ENCODE measurements at places on chromosomes 12 and 14. TPM values are rescaled to one million over a fixed set of nuclear protein-coding genes. Genes with fewer than 3 reads are reported as not detected.

DNA sequence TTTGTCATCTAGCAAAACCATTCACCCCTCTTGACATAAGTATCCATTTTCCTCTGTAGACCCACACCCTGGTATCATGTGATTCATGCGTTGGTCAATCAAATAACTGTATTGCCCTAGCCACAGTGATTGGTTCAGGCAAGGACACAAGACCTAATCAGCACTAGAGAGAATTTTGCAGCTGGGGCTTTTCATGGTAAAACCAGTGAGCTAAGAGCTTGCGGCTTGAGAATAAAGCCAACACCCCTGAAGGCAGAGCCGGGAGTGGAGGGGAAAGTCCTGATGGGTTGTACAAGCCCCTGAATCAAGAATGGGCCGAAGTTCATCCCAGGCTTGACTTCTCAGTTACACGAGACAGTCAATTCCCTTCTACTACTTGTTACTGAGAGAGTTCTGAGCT is 33.2 kb upstream of the LTBP2 start:
- DNase-seq, result no peak

- no peak for DNase-seq
These were observed 9.9 kb downstream of the SDS start for GRCh38 chr12:113393749-113394148.

DNA sequence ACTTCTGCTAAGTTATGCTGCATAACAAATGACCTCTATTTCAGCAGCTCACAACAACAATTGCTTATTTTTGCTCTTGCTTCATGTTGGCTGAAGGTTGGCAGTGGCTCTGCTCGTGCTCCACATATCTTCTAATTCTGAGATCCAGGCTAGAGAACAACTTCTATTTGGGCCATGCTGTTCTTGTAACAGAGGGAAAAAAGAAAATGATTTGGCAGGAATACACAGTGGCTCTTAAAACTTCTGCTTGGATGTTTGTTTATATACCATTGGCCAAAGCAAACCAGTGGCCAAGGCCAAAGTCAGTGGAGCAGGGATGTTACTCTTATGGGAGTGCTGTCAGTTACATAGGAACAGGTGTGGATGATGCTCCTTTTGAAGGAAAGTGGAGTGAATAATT is 32.1 kb downstream of the GPHN start:
- DNase-seq, result no peak

- no peak for DNase-seq
These were observed 100.3 kb downstream of the SLCO1A2 start for GRCh38 chr12:21234395-21234794.

The TAS2R30 gene
- not detected for total RNA-seq

The CCDC197 gene
- not detected for total RNA-seq

The BCL11B gene
- total RNA-seq, result not detected

The CD163L1 gene
- 4.2 TPM for total RNA-seq

The GDF3 gene
- not detected for total RNA-seq

Measured in Caki2 (cell line).